ENCODE measurements at places on chromosomes 2 and 18. TPM values are rescaled to one million over a fixed set of nuclear protein-coding genes. Genes with fewer than 3 reads are reported as not detected.
A peak's percentile ranks its signal among the peaks of the same experiment; 100 is the strongest.

DNA sequence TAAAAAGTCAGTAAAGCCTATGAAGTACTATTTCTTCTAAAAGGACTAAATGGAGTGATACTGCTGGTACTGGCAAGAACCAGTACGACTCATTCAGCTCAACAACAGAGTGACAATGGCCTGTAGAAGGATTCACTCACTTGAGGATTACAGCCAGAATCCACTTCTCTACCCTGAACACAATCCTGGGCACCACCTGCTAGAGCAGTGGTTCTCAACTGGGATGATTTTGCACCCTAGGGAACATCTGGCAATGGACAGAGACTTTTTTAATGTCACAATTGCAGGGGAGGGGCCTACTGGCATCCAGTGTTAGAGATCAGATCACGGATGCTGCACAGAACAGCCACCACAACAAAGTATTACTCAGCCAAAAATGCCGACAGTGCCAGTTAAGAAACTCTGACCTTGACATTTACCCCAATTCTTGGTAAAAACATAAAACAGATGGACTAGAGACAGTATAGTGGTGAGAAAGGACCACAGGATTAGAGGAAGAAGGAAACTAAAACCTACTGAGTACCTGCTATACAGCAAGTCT, 5.0 kb downstream of the SPIRE1 start:
- no peaks in the 10 kb centered on the region for H3K27me3 ChIP-seq
- H3K27ac ChIP-seq, result no peak overlapping the region
- H3K4me3 ChIP-seq, result no peak overlapping the region
- no peaks in the 10 kb centered on the region for H3K4me1 ChIP-seq

- no peaks in the 10 kb centered on the region for H3K4me1 ChIP-seq
- no peaks in the 10 kb centered on the region for H3K36me3 ChIP-seq
- no peak for DNase-seq
These were observed 672.8 kb upstream of the ID2 start for GRCh38 chr2:8009010-8009597.

DNA sequence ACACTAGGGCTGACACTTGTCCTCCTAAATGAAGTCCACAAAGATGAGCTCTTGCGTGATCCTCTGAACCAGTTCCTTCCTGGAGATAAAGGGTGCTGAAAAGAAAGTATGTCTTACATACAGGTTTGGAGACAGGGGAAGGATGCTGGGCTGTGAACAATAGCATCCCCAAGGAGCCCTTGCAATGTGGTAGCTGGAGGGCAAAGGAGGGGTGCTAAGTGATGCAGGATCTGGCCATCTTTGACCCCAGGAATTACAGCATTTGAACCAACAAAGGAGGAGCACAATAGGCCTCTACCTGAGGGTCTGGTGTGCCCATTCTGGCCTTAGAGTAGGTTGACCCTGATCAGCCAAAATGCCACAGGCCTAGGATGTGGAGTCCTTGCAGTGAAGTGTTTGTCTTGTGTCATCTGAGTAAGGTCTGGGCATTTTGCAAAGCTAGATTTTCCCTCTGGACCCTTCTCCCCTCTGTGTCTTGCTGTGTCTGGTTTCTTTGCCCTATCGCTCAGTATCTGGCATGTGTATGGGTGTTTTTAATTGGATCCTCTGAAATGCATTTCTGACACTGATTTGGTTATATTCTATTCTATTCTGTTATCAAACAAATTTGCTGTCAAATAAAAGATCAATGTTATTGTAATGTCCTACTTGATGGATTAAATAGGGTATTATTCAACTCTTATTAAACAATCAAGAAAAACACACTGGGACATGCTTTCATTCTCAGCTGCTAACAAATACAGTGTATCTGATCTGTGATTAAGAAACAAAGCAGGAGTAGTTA, 364.8 kb upstream of the MEIS1 start:
- no peaks in the 10 kb centered on the region for H3K27me3 ChIP-seq
- DNase-seq, result no peak
- no peaks in the 10 kb centered on the region for H3K4me1 ChIP-seq
- H3K36me3 ChIP-seq, result no peaks in the 10 kb centered on the region
- H3K27ac ChIP-seq, result no peak overlapping the region

DNA sequence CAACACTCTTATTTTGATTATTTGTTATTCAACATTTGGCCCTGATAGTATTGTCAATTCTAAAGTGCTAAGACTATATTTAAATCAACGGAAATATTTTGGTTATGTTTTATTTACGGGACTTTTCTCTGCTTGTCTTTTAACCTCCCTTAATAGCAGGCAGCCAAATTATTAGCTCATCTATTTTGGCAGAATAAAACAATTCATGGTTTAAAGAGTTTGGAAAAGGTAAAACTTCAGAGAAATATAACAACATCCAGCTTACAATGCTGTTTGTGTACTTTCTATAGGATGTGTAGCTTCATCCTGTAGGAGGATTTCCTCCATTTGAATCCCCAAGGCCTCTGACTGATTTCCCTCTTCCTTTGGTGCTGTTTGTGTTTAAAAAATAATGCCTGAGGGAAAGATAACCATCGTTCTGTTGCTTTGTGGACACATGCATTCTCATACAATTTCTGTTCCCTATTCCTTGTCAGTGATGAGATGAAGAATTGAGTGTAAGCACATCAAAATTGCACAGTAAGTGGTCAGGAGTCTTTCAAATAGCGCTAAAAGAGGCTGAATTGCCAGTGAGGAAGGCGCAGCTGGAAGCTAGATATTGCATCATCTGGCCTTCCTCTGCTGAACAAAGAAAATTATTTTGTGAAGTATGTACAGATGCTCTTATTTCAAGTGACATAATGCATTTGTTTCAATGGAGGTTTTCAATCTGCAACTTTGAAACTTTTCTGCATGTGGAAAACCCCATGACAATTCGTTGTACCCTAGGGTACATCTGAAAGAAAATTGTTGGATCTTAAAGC, 80.3 kb downstream of the CD28 start:
- peak; percentile 56 for DNase-seq
- H3K27me3 ChIP-seq, result no peaks in the 10 kb centered on the region
- H3K36me3 ChIP-seq, result peaks cover 2% of the 10 kb centered on the region
- no peak overlapping the region for H3K27ac ChIP-seq
- no peaks in the 10 kb centered on the region for H3K4me1 ChIP-seq

- no peaks in the 10 kb centered on the region for H3K36me3 ChIP-seq
- no peak overlapping the region for H3K4me3 ChIP-seq
- no peaks in the 10 kb centered on the region for H3K4me1 ChIP-seq
These were observed 458.4 kb downstream of the THSD7B start for GRCh38 chr2:137223722-137224121.

DNA sequence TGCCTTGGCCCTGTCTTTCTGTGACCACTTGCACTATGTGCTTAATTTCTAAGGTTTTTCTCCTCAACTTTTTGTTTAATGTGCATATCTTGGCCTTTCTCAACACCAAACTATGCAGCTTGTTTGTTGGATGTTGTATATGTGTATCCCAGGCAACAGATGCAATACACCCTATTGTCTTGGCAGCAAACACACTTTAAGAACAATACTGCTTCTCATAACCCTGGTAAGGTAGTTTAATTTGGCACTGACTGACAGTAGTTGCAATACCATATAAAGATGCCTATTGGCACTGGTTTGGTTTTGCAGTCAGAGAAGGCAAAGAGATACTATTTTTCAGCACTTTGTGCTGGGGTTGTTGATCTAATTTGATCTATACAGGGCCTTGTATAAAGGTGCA, 360.7 kb upstream of the CWC22 start:
- H3K36me3 ChIP-seq, result no peaks in the 10 kb centered on the region
- no peak overlapping the region for H3K27ac ChIP-seq
- no peaks in the 10 kb centered on the region for H3K27me3 ChIP-seq
- DNase-seq, result no peak
- no peak overlapping the region for H3K4me3 ChIP-seq

DNA sequence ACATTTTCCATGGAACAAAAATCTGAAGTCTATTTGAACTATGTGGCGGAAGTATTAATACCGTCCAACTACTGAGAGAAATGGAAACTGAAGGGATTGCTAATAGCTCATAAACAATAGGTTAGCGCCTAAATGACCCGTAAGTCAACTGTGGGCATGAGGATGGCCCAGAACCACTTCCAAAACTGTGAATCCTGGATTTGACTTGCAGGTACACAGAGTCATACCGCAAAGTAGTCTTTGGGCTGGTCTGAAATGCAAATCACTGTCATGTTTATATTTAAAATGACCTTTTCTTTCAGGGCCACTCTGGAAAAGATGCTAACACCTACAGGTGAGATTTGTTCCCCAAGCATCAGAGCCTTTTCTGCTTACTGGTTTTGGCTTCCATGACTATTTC, 50.6 kb downstream of the STAT4 start:
- no peaks in the 10 kb centered on the region for H3K27me3 ChIP-seq
- DNase-seq, result no peak
- no peak overlapping the region for H3K4me3 ChIP-seq
- no peaks in the 10 kb centered on the region for H3K4me1 ChIP-seq

GRCh38 chr18:54961016-54961423, 1.8 kb upstream of the CCDC68 start:
- DNase-seq, result no peak
- no peaks in the 10 kb centered on the region for H3K4me1 ChIP-seq
- no peak overlapping the region for H3K27ac ChIP-seq
- no peaks in the 10 kb centered on the region for H3K36me3 ChIP-seq

DNA sequence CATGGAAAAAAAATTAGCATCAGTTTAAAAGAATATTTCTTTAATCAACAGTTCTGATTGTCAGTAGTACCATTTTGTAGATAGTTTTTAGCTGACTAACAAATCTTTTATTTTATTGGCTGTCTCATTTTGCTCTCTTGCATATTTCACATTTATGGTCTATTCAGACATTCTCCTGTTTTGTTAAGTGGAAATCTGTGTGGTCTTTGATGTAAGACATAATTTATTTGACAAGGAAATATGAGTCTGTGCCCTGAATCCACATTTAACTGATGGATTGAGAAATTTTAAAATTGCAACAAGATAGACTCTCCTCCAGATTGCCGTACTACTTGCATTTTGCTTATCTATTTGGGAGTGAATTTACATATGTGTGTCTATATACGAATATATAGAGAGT, 96.3 kb upstream of the ATP5MC3 start:
- H3K4me3 ChIP-seq, result no peak overlapping the region
- no peak overlapping the region for H3K27ac ChIP-seq
- no peaks in the 10 kb centered on the region for H3K4me1 ChIP-seq
- H3K27me3 ChIP-seq, result no peaks in the 10 kb centered on the region

- H3K27ac ChIP-seq, result no peak overlapping the region
- no peak overlapping the region for H3K4me3 ChIP-seq
- no peak for DNase-seq
These were observed 8.2 kb upstream of the SETBP1 start for GRCh38 chr18:44672506-44672905.

GRCh38 chr2:222714361-222715241, 43.1 kb downstream of the MOGAT1 start:
- peak overlapping the region; percentile 95 for H3K27ac ChIP-seq
- no peaks in the 10 kb centered on the region for H3K27me3 ChIP-seq
- no peaks in the 10 kb centered on the region for H3K36me3 ChIP-seq

Gene INPP1
- 43.1 TPM for polyA plus RNA-seq

Gene OTX1
- polyA plus RNA-seq, result not detected

Gene ST6GAL2
- 7.0 TPM for polyA plus RNA-seq

Gene SETBP1
- polyA plus RNA-seq, result 1.3 TPM

Gene CLEC4F
- not detected for polyA plus RNA-seq

Gene FAHD2B
- polyA plus RNA-seq, result 13.1 TPM

Gene GPR55
- not detected for polyA plus RNA-seq

Data from aorta (tissue), 5 donors.